ENCODE measurements at places on chromosomes 1 and 21.
A peak's percentile ranks its signal among the peaks of the same experiment; 100 is the strongest.

GRCh38 chr1:110677526-110677925 lies 2.8 kb upstream of the KCNA3 start:
- DNase-seq: no peak

DNA sequence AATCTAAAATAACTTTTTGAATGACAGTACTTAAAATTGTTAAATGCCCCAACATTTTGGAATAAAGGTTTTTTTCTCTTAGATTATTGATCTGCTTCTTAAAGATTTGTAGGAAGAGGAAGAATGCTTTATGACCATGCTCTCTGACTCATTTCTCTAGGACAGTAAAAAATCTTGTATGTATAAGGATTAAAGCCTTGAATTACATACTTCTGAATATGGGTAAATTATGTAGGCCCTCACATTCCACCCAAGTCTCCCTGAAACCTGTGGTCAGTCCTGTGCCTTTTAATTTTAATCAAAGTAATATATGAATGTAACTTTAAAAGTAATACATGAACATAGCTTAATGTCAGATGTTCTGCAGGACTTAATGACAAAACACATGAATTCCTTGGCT lies 50.5 kb downstream of the ABCD3 start:
- DNase-seq: no peak

GRCh38 chr1:181768930-181769280 lies 285.6 kb downstream of the CACNA1E start:
- no peak for DNase-seq

GRCh38 chr21:14741256-14741655 lies 195.1 kb upstream of the SAMSN1 start:
- no peak for DNase-seq

GRCh38 chr1:199522936-199523335 lies 504.6 kb upstream of the NR5A2 start:
- DNase-seq: no peak

GRCh38 chr1:57633056-57633455 lies 209.2 kb upstream of the DAB1 start:
- no peak for DNase-seq

- no peak for DNase-seq
Measured at GRCh38 chr1:60541831-60542532, 468.4 kb upstream of the C1orf87 start.

DNA sequence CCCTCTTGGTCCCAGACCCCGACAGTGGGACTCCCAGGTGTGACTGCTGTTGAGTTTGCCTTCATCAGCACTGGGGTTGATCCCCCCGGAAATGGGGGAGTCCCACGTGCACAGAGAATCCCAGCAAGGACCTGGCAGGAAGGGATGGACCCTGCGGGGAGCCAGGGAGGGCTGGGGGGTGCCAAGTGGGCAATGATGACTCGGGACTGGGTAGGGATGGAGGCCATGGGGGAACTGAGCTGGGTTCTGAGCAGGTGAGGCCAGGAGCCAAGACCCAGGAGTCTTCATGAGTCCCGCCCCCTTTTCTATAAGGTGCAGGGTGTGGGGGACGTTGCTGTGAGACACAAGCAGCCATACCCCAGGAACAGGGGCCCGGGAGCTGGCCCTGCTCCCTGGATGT lies 103.8 kb downstream of the CRYAA start:
- no peak for DNase-seq

- DNase-seq: no peak
Measured at GRCh38 chr1:46689897-46690296, 18.2 kb downstream of the TEX38 start.

GRCh38 chr1:6691507-6691906 lies 10.1 kb downstream of the DNAJC11 start:
- DNase-seq: no peak

DNA sequence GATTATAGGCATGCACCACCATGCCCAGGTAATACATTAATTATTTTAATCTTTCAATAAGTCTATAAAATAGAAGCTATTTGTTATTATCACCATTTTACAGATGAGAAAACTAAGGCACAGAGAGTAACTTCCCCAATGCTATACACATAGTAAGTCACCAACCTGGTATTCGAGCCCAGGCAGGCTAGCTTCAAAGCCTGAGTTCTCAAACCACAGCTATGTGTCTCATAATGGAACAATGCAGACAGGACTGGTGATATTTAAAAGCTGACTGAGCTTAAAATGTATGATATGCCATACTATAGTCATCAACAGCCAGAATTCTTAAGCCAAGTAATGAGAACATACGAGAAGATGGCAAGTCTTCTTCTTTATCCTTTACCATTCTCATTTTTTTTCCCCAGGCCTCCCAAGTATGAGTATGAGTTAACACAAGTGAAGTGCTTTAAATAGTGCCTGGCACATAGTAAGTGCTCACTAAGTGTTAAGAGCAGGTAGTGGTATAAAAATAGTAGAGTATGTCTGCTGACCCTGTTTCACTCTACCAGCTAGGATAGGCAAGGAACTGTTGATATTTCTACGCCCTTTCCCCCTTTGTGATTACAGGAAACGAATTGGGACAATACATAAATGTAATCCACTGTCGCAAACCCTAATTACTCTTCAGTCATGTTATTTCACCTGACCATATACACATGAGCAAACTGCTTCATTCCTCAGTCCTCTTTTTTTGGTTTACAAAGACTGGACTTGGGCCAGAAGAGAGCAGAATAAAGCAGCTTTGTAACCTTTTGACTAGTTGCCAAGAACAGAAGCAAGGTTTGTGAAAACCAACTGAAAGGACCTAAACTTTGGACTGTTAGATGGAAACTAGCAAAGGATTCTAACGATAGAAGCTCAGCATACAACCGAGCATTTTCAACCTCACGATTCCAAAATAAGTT lies 9.5 kb downstream of the EYA3 start:
- DNase-seq: no peak

- DNase-seq: peak; percentile 38
Measured at GRCh38 chr1:248808876-248809275, 16.8 kb downstream of the SH3BP5L start.

GRCh38 chr1:13407811-13408210 lies 2.4 kb upstream of the PRAMEF20 start:
- no peak for DNase-seq

DNA sequence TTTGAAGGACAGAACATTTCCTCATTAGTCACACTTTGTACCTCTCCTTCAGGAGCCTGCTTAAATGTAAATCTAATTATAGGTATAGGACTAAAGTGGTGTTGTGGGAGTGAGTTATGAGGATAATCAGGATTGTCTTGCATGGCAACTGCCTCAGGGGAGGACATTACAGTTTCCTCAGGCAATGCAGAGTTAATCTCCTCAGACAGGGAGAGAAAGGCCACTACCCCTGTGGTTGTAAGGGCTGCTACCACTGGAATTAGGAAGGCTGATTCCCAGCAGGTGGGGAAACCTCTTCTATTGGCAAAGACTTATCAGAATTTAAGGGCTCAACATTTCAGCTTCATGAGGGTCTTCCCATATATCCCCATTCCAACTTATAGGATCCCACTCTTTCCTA lies 286.8 kb upstream of the PBX1 start:
- DNase-seq: no peak

- DNase-seq: no peak
Measured at GRCh38 chr1:1684031-1684681, 8.4 kb downstream of the SLC35E2B start.

GRCh38 chr1:8866792-8867415 lies 11.6 kb downstream of the ENO1 start:
- DNase-seq: no peak

DNA sequence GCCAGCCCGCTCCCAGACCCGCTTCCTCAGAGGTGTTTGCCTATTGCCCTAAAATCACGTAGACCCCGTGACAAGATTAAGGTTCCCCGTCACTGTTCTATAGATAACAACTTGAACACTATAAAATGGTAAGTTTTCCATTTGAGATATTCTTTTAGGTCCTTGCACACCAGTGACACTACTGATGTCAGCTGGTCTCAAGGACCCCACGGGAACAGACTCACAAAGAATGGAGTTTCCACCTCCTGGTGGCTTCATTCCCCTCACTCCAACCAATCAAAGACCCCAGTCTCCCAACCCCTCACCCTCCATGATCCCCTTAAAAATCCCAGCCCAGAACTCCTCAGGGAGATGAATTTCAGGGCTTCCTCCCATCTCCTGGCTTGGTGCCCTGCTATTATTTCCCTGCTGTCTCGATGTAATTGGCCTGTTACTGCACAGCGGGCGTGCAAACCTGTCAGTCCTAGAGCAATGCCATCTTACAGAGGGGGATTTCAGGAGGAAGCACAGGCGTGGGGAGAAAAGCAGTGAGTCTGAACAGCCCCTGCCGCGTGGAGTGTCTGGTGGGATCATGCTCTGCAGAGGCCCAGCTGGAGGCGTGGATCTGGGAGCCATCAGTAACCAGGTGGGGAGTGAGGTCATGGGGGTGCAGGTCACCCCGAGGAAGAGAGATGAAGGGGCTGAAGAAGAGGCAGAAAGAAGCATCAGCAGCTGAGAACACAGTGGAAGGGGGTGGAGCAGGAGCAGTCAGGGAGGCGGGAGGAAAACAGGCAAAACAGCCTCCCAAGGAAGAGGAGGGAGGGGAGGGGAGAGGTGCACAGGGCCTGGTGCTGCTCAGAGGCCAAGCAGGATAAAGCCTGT lies 35.1 kb upstream of the LBR start:
- peak; percentile 52 for DNase-seq

DNA sequence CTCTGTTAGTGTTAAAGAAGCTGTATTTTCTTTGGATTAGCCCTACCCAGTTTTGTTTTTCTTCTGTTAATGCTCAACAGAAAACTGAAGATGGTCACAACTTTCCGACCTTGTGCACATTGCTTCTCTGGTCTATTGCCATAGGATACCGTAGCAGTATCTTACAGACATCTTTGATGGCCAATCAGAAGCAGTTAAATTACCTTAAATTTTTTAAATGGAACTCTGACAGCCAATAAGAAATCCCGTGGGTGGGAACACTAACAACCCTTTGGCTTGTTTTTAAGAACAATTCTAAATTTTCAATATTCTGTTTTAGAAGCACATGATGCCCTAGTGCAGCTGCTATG lies 17.2 kb downstream of the NFYC start:
- DNase-seq: no peak

DNA sequence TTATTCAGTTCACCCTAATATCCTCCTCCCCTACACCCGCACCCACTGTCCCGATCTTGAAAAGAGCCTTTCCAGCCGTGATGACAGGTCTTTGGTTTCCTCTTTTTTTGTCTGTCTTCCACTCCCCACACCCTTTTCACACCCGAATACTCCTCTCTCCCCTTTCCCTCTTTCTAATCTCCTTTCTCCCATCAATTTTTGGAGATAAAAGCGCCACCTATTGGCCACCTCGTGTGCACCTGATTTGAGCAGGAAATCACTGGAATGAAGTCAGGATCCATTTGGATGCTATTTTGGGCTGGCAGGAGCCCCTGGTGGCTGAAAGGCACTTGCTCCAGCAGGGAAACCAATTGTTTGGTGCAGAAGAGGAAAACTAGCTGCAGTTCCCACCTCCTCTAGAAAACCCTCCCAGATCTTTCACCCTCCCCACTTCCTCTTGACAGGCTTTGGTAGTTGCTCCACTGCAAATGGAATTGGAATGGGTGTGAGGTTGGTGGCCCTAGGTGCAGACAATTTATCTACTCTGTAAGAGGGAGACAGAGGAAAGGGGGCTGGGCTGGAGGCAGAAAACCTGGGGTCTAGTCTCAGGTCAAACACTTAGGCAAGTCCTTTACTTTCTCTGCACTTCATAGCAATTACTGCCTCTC lies 8.4 kb downstream of the FOXE3 start:
- DNase-seq: no peak

GRCh38 chr1:234476172-234476571 lies 2.8 kb downstream of the TARBP1 start:
- no peak for DNase-seq

DNA sequence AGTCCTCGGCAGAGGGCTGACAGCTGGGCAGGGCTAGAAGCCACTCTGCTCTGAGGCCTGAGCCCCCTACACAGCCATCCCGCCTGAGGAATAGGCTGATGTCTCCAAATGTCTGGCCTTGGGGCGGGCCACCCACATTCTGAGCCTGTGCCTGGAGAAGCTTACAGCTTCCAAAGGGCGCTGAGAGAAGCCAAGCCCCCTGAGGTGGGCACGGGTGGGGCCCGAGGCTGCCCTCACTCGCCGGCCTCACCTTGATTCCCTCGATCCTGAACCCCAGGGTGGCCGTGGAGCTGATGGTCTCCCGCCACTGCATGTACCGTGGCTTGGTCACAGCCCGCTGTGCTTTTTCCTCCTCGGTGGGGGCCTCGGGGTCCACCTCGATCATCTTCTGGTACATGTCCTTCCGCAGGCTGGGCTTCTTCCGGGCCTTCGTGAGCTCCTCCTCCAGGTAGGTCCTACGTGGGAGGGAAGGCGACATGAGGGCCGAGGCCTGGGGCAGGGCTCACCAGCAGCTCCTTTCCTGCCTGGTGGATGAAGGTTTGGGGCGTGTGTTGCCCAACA lies 93.2 kb downstream of the STUM start:
- DNase-seq: peak; percentile 50

- no peak for DNase-seq
Measured at GRCh38 chr1:61000327-61000726, 82.0 kb upstream of the NFIA start.

DNA sequence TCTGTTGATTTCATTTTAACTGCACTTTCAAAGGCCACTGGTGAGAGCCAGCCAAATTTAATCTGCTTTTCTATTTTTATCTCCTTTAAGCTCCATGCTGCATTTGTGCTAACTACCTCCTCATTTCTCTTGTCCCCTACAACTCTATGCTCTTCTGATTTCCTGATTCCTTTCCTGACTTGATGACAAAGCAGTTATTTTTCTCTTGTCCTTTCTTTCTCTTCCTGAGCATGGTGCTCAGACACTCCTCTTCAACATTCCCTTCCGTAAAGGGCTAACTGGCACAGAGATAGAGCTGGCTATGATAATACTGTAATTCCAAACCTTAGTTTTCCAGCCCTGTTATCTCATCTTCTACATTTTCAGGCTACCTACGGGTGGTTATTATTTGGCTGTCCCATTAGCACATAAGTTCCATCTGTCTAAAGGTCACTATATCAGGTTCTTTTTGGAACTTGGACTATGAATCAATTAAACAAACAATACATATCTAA lies 6.8 kb upstream of the BCAS2 start:
- DNase-seq: no peak

DNA sequence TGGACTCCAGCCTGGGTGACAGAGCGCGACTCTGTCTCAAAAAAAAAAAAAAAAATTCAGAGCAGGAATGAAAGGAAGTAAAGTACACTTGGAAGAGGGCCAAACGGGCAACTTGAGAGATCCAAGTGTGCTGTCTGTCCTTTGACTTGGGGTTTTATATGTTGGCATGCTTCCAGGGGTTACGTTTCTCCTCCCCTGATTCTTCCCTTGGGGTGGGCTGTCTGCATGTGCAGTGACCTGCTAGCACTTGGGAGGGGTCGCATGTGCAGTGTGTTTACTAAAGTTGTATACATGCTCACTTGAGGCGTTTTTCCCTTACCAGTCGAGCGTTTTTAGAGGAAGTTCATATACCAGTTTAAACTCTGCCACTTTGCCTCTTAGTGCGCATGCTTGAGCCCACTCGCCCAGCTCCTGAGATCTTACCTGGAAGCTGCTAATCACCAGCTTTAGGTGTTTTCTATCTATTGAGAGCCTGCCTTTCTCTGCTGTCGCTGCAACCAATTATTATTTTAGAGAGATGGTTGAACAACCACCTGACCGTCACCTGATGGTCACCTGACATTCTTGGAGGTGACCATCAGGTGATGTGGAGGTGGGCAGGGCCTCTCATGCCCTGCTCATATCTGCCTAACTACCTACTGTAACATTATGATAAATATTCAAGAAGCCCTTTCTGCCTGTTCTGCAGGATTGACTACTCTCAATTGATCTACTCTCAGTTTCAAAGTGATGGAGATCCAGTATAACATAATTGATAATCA lies 140.1 kb downstream of the MACF1 start:
- DNase-seq: no peak

GRCh38 chr1:14466006-14466405 lies 132.5 kb upstream of the KAZN start:
- DNase-seq: no peak

GRCh38 chr1:214404154-214404553 lies 123.2 kb downstream of the SMYD2 start:
- no peak for DNase-seq
